ENCODE measurements at places on chromosomes 1 and 21.

DNA sequence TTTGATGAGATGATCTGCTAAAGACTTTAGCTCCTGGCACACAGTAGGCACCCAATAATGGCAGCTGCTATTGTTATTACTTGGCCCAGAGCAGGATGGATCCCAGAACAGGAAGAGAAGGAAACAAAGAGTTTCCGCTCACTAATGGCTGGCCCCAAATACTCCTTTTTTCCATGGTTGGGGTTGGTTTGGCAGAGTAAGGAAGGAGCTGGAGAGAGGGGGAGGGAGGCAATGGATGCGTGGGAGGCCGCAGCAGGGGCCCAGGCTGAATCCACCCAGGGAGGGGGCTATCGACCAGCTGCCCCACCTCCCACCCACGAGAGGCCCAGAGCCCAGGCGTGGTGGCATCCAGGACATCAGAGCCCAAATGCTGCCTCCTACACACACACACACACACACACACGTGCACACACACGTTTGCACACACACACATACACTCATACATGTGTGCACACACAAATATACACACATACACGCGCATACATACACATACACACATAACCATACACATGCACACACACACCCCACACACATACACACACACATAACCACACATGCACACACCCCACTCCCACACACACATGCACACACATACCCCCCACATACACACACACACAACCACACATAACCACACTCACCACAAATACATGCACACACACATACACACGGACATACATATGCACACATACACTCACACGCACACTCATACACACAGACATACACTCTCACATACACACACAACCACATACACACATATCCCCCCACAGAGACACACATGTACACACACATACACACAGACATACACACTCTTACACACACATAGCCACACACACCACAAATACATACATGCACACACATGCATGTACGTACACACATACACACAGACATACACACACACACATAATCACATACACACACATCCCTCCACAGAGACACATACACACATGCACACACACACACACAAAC lies 25.2 kb downstream of the C1QB start:
- no peak for DNase-seq

DNA sequence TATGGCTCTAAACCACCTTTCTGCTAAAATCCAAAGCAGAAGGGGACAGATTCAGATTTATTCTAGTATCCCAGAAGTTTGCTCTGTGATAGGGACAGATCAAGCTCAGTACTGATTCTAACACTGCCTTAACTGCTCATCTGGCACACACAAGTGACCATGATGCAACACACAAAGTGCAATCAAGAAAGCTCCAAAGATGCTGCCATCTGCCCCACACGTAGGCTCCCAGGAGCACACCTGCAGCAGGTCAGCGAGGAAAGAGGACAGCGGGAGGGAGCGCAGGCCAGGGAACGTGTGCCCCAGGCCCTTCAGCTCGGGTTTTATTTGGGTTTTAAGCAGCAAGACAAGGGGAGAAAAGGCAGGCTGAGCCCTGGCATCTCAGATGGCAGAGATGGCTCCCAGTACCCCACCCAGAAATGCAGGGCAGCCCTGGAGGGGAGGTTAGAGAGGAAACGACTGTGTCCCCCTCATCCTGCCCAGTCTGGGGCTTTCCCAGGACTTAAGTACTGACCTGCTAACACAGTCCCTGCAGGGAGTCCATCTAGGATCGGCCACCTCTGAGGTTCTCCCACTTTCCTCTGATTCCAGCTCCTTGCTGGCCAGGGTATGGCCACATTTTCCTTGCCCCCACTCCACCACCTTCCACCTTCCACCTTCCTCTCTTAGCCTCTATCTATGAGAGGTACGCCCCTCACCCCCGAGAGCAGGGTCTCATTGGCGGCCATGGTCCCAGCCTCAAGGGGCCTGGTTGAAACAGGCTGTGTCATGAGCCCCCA lies 1.2 kb downstream of the TRIM11 start:
- DNase-seq, result no peak

- DNase-seq, result no peak
Measured at GRCh38 chr1:94296018-94296417, 58.6 kb upstream of the ARHGAP29 start.

GRCh38 chr1:223825767-223826748 lies 19.7 kb downstream of the TP53BP2 start:
- DNase-seq, result no peak

GRCh38 chr1:104531990-104532389 lies 782.3 kb downstream of the AMY1C start:
- no peak for DNase-seq

- no peak for DNase-seq
Measured at GRCh38 chr1:207261971-207262370, 59.5 kb upstream of the CD55 start.

DNA sequence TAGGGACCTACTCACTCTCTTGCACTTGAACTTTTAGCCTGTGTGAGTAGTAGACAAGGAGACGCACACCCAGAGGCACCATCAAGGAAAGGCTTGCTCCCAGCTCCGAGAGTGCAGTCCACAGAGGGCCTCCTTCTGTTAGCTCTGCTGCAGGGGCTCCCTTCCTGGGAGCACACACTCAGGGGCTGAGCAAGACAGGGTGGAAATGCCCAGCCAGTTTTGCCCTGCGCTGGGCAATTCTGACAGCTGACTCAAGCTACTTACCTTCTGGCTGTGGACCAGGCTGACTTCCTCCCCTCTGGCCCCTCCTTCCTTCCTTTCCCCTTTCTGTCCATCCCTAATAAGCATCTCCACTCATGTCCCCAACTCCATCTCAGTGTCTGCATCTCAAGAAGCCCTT lies 449.1 kb downstream of the PTPRU start:
- DNase-seq, result no peak

DNA sequence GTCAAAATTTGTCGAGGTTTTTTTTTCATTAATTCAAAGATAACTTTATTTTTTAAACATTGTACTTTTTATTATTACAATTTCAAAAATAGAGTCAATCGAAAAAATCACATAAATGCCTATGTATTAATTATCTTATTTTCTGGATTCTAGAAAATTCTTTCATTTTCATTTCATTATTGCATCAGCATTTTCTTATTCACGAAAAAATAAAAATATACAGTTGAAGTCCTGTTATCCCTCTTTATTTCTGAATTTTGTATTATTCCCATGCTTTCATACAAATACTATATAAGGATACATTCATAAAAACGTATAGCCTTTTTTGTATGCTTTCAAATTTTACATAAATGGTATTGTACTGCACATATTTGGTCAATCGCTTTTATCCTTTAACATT lies 681.0 kb upstream of the USP24 start:
- no peak for DNase-seq

GRCh38 chr1:99445486-99445885 lies 181.2 kb downstream of the PLPPR4 start:
- no peak for DNase-seq

GRCh38 chr1:183566026-183566425 lies 24.2 kb downstream of the NCF2 start:
- no peak for DNase-seq

DNA sequence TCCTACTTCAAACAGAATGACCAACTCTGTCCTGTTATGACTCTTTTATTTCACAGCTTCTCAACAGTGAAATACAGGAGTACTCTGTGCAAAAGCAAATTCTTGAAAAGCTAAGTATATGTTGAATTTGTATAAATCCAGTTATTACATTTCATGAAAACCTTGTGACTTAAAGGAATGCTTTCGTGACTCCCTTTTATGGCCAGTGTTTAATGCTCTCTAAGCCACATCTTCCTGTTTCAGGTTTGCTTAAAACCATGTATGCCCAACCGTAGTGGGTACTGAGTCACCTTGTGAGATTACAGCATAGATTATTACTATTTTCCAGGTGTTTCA lies 40.2 kb upstream of the KIF1B start:
- DNase-seq, result no peak

- DNase-seq, result no peak
Measured at GRCh38 chr1:22388671-22389450, 62.8 kb upstream of the ZBTB40 start.

GRCh38 chr1:20237646-20238045 lies 51.3 kb upstream of the PLA2G2C start:
- no peak for DNase-seq

DNA sequence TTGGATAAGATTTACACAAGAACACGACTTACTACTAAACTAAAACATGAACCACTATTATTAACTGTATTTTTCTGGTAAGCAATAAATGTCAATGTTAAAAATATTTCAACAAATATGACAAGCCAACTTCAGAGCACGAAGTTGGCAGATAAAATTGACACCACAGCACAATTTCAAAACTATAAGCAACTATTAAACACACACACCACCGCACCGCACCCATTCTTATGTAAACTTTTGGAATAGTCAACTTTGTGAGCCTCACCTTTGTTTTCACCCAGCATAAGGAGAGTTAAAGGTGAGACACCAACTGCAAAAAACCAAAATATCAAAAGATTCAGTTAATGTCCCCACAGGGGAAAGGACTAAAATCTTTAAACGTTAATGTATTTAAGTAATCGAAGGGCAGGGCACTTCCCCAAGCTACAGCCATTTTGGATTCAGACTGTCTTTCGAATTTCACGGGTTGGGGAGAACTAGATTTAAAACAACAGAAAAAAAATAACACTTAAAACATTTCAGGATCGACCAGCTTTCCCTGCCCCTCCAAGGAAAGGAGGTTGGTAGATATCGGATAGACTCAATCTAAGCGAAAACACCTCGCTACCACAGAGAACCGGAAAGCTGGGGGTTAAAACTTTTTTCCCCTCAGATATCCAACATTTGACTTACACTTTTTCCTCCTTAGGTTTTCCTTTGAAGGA lies 872 bp downstream of the GPBP1L1 start:
- DNase-seq, result no peak

GRCh38 chr1:234271243-234271606 lies 102.0 kb upstream of the COA6 start:
- no peak for DNase-seq

- no peak for DNase-seq
Measured at GRCh38 chr1:4699376-4700301, 45.2 kb downstream of the AJAP1 start.

DNA sequence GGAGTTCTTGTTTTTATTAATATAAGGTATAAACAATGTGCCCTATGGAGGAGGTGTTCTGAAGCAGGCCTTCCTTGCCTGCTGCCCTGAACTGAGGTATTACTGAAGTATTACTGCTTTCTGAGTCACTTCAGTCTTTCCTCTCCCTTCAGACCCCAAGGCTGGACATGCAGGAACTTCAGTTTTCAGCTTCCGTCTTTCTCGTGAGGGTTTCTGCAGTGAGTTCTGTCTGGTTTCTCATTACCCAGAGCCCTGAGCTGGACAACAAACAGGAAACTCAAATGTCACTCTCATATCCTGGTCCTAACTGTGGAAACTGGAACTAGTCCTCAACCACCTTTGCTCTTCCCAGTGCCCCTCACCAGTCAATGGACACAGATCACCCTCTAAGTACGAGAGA lies 46.8 kb downstream of the ELAVL4 start:
- no peak for DNase-seq

DNA sequence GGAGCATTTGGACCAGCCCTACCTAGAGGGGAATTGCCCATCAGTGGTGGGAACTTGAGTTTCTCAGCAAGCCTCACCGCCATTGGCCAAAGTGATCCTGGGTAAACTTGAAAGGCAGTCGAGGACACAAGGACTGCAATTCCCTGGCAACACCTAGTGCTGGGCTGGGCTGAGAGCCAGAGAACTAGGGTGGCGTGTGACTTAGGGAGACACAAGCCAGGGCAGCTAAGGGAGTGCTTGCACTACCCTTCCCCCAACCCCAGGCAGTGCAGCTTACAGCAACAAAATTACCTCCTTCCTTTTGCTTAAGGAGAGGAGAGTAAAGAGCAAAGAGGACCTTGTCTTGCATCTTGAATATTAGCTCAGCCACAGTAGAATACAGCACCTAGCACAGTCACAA lies 176.9 kb upstream of the PRMT6 start:
- no peak for DNase-seq

DNA sequence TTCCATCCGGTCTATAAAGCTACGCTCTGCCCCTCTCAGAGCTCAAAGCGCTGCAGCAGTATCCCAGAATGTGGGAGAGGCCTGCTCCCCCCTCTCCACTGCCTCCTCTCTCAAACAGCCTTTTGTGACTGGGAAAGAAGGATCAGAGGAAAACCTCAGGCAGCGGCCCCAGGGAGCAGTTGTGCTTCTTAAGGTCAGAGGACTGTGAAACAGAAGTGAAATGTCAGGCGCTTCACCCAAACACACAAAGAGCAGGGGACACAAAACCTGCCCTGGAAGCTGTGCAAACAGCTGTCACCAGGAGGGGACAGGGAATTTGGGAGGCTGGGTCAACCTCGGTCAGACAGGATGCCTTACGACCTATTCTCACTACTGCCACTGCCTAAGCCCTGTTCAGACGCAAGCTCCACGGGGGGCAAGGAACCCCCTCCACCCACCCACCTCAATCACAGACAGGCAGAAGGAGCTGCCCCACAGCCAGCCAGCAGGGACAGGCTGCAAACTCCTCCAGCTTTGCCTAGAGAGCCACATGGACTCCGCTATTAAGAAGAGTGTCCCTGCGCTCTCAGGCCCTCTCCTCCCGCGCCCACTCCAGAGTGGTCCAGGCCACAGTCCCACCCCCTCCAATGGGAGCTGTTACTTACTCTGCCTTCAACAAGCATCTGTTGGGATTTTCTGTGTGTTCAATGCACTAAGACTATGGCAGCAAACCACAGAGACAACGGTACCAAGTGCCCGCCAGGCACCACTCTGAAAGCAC lies 14.6 kb downstream of the SSBP3 start:
- DNase-seq, result no peak

- no peak for DNase-seq
Measured at GRCh38 chr1:47521034-47521881, 83.4 kb downstream of the FOXD2 start.

- no peak for DNase-seq
Measured at GRCh38 chr1:109837852-109838570, 72.6 kb upstream of the CSF1 start.

GRCh38 chr1:201206176-201206575 lies 15.6 kb downstream of the IGFN1 start:
- no peak for DNase-seq
